Colonic mucosa (tissue), 4 donors: ENCODE measurements at places on chromosomes 6 and 20. TPM values are rescaled to one million over a fixed set of nuclear protein-coding genes. Genes with fewer than 3 reads are reported as not detected.

DNA sequence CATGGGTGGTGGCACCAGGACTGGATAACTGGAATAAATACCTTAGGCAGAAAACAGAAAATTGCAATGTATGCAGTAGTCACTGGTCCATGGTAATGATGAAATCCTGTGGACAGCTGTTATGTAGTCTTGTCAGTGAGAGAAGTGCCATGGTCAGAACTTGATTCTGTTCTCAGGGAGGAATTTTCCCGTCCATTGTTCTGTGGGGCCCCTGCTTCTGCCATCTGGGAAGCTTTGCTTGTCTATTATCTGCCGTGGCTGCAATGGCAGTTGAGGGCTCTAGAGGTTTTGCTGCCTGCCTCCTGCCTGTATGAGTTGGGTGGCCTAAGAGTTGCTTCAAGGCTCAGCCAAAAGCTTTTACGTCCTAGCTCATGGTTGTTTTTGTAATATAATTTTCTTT, 126.8 kb upstream of the SLC35B3 start:
- DNase-seq = no peak

DNA sequence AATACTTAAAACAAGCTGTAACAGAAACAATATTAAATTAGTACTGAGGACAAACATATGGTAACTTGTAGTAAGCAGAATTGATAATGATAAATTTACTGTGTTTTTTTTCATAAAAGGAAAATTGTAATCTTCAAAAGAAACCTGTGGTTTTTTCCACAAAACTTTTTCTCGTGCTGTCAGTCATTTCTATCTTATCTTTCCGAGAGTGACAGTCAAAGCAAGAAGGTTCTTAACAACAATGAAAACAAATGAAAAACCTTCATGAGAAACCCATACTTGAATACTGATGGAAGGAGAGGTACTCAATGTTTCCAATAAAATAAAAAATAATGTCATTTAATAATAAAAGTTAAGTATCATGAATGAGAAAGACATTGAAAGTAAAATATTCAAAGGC, 174.0 kb downstream of the TBC1D32 start:
- DNase-seq = no peak

DNA sequence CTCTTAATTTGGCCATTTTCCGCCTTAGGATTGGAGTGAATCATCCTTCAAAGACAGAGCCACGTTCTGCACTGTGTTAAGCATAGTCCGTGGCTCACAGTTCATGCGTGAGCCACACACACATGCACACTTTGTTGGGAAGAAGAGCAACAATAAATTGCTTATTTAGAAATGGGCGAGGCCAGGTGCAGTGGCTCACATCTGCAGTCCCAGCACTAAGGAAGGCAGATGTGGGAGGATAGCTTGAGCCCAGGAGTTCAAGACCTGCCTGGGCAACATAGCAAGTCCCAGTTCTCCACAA, 131.3 kb downstream of the ZDHHC14 start:
- no peak for DNase-seq

DNA sequence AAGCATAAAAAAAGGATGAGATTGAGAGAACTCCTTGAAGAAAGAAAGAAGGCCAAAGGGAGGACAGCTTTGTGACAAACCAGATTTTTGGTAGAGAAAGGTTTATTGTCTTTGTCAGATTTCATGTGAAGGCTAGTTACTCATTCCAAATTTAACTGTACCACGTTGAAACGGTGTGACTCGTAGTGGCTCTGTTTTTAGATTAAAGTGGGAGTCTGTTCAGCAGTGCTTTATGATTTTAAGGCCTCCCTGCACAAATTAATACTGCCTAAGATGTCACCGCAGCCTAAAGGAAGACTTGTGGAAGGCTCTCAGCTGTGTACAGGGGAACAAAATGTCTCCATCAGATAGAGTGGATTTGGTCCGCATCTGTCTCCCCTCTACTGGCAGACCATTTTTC, 35.9 kb downstream of the CDC40 start:
- no peak for DNase-seq

DNA sequence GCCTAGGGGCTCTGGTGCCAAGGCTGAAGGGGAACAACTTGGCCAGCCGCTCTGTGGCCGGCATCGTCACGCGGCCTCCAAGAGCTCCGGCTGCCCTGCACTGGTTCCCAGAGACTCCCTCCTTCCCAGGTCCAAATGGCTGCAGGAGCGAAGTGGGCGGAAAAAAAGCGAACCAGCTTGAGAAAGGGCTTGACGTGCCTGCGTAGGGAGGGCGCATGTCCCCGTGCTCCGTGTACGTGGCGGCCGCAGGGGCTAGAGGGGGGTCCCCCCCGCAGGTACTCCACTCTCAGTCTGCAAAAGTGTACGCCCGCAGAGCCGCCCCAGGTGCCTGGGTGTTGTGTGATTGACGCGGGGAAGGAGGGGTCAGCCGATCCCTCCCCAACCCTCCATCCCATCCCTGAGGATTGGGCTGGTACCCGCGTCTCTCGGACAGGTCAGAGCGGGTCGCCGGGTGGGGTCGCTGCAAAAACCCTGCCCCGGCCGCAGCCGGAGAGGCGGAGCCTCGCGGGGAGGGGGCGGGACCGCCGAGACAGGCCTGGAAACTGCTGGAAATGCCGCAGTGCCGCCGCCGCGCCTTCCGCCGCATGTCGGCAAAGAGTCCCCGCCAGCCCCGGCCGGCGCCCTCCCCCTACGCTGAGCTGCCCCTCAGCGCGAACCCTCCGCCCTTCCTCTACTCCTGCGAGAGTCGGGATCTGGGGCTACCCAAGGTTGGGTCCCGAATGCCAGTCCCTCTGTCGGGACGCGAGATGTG, 814 bp upstream of the HSP90AB1 start:
- DNase-seq = peak; percentile 92

- DNase-seq = peak; percentile 60
These were observed 6.1 kb downstream of the DACT2 start for GRCh38 chr6:168313431-168314011.

GRCh38 chr6:116073765-116074440, 13.2 kb upstream of the FRK start:
- no peak for DNase-seq

- no peak for DNase-seq
These were observed 21.7 kb downstream of the MAP7 start for GRCh38 chr6:136528477-136528876.

DNA sequence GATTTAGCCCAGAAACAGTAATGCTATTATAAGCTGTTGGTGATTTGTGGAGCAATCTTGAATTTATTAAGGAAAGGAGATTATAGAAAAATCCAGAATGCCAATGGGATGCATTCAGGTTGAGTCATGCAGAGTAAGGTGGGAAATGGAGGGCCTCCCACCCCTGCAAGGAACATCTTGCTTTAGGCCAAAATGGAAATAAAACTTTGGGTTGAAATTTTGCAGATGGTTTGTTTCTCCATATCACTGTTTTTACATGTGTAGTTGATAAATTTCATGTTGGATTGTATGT, 152.4 kb downstream of the BCAS1 start:
- DNase-seq = no peak

The CPNE1 gene
- 137 TPM for total RNA-seq

The CDSN gene
- total RNA-seq = not detected

The CRISP3 gene
- not detected for total RNA-seq

The WFDC2 gene
- total RNA-seq = 117 TPM

The MMUT gene
- total RNA-seq = 23.2 TPM

The ANGPT4 gene
- 0.05 TPM for total RNA-seq

The NEURL2 gene
- total RNA-seq = 3.5 TPM

The PFDN4 gene
- 18.7 TPM for total RNA-seq

The ECT2L gene
- total RNA-seq = not detected

The FLRT3 gene
- 0.86 TPM for total RNA-seq
